Left lobe of liver (tissue), 2 donors: ENCODE measurements at places on chromosomes 7 and 10. TPM values are rescaled to one million over a fixed set of nuclear protein-coding genes. Genes with fewer than 3 reads are reported as not detected.

DNA sequence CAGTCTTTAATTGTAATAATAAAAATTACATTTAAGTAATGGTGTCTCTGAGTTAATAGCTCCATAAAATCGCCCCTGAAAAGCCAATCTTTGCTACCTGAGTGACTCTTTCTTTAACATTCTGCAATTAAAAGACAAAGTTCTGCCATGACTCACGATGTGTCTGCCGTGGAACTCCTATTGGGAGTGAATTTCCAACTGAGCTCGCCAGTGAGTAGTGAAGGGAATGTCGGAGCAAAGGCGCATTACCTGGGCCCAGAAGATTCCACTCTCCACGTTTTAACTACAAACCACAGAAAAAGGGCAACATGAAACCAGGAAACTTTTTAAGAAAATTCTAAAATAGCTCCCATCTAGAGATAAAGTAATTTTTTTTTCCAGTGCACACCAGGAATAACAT, 36.9 kb upstream of the RNF32 start:
- DNase-seq: no peak

DNA sequence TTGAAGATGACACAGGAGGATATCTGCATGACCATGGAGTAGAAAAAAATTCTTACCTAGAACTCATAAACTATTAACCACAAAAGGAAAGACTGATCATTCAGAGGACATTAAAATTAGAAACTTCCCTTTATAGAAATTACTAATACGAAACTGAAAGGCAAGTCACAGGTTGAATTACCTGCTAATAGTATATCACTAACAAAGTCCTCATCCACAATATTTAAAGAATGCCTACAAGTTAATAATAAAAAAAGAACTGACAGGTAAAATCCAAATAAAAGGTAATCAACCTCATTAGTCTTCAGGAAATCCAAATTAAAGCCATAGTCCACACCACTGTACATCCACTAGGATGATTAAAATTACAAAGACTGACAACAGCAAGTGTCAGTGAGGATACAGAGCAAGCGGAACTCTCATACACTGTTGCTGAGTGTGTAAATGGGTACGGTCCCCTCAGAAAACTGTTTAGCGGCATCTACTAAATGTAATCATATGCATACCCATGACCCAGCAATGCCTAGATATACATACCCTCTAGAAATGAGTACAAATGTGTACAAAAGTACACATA, 71.2 kb downstream of the ARHGAP21 start:
- no peak for DNase-seq

- DNase-seq: no peak
Measured at GRCh38 chr10:53622201-53622600, 849.6 kb upstream of the MBL2 start.

DNA sequence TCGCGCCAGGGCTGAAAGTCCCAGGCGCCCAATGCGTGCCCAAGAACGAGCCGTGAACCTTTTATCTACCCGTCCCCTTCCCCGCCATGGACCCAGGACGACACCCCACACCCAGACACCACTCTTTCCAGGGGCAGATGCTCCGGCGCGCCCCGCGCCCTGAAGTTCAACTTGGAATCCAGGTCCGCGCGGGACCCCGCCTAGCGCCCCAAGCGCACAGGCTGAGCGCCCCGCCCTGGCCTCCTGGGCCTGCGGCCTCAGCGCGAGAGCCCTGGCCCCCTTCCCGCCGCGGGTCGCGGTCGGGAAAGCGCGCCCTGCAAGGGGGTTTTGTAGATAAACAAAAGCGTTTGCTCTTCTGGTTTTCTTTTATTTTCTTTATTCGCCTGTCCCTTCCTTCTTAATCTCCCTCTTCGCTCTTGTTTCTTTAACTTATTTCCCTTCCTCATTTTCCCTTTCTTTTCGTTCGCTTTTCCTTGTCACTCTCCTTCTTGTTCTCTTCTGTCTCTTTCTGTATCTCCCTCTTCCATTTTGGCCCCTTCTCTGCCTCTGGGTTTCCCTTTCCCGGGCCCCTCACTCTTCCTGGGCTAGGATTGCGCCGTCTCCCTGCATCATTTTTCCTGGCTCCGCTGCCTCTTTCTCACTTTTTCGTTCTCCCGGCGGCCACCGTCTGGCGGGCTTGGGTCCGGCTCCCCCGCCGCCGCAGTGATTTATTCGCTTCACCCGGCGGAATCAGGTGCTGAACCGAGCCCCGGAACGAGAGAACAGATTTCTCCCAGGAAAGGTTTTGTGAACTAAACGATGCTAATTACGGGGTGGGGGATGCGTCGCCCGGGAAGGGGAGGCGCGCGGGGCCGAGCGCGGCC, 15.3 kb upstream of the PAX2 start:
- no peak for DNase-seq

DNA sequence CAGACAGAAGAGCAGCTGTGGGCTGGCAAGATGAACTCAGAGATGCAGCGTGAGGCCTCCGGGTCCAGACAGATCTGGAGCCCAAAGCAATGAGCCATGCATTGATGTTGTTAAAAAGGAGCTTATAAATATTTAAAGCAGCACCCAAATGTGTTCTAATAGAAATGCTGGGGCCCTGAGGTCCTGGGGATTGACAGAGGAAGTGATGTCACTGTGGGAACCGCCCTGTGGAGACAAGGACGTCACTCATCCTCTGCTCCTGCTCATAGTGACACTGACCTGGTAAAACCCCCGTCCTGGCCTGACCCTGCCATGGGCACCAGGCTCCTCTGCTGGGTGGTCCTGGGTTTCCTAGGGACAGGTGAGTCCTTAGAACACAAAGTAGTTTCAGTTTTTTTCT, 197.0 kb upstream of the PRSS58 start:
- DNase-seq: no peak

GRCh38 chr7:140137078-140137477, 39.7 kb downstream of the KDM7A start:
- DNase-seq: no peak

GRCh38 chr7:100655908-100656674, at the start of gene ACTL6B:
Gene ACTL6B, minus strand, starts transcription at chr7:100656448. Its CDS starts 94 bp downstream, at chr7:100656354.
- no peak for DNase-seq

DNA sequence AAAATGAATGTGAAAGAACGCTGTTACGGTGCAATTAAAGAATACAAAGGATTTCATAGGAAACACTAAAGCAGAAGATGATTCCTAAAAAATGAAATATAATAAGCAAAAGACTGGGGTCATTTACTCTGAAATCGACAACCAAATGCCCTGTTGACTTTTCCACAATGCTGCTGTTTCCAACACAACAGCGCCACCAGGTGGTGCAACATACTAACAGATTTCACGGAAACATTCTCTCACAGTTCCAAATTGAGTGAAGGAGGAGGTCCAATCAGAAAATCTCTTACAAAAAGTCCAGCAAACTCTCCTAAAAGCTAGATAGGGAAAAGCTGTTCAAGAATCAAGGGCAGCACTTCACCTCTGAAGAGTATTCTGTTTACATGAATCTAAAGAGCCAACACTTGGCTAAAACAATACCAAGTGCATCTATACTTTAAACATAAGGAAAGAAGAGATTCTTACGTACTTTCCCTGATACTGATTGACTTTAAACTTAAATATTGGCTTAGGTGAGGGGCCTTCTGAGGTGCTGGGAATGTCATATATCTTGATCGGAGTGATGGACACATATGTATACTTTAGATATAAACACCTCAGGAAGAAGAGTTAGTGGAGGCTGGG, 55.9 kb downstream of the UPF2 start:
- peak; percentile 88 for DNase-seq

DNA sequence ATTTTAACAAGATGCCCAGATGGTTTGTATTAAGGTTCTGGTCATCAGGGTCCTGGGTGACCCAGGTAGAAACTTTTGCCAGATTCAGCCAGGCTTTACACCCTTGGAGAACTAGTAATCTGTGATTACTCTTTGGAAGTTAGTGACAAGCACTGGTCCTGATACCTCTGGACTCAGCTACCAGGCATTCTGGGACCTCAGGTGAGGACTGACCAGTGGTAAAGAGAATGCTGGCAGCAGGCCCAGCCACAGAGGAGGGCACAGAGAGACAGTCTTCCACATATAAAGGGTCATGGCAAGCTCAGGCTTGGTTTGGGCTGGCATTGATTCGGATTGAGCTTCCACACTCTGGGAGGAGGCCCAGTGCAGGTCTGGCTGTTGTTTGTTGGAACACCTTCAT, 112.0 kb upstream of the CHST15 start:
- no peak for DNase-seq

GRCh38 chr7:55211726-55212125, 153.4 kb upstream of the LANCL2 start:
- no peak for DNase-seq

DNA sequence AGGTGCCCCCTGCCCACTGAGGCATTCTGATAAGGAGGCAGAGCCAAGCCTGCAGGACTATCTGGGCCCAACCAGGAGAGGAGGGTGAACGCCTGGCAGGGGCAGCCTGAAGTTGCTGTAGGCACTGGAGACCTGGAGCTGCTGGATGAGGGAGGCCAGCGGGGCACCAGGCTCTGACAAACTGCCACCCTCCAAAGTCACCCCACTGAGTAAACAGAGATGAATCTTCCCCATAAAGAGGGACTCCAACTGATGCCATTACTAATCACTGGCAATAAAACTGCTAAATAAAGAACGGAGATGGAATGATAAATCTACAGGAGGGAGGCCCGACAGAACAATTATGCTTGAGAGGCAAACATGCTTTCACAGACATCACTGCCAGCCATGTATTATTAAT, 44.2 kb downstream of the DRGX start:
- no peak for DNase-seq

- DNase-seq: no peak
Measured at GRCh38 chr10:108230478-108231170, 1066.1 kb upstream of the SORCS1 start.

GRCh38 chr7:133025056-133025455, 56.8 kb downstream of the CHCHD3 start:
- no peak for DNase-seq

- DNase-seq: no peak
Measured at GRCh38 chr10:52379287-52379686, 65.2 kb downstream of the DKK1 start.

GRCh38 chr7:131026297-131027000, 292.4 kb upstream of the KLF14 start:
- no peak for DNase-seq

- DNase-seq: no peak
Measured at GRCh38 chr7:122572706-122573105, 126.2 kb downstream of the RNF133 start.

DNA sequence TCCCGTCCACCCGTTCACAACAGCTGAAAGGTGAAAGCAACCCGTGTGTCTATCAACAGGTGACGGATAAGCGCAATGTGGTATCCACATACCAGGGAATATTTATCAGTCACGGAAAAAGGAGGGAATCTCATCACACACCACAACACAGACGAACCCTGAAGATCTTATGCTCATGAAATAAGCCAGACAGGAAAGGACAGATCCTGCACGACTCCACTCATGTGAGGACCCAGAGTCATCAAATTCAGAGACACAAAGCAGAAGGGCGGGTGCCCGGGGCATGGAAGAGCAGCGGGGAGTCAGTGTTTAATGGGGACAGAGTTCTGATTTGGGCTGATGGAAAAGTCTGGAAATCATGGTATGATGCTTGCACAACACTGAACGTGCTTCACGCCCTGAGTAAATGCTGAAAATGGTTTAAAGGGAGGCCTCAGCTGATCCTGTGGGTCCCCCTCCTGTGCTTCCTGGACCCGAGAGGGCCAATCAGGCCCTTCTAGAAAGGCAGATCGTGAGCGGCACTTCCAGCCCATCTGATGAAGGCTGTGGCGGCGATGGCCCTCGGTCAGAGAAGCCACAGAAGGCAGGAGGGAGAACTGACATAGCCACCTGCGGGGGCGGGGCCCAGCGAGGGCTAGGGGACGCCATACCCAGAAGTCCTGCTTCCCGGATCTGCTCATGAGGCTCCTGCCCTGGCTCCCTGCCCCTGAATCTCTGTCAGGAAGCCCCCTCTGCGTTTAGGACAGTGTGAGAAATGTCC, 19.1 kb downstream of the WDR86 start:
- no peak for DNase-seq

DNA sequence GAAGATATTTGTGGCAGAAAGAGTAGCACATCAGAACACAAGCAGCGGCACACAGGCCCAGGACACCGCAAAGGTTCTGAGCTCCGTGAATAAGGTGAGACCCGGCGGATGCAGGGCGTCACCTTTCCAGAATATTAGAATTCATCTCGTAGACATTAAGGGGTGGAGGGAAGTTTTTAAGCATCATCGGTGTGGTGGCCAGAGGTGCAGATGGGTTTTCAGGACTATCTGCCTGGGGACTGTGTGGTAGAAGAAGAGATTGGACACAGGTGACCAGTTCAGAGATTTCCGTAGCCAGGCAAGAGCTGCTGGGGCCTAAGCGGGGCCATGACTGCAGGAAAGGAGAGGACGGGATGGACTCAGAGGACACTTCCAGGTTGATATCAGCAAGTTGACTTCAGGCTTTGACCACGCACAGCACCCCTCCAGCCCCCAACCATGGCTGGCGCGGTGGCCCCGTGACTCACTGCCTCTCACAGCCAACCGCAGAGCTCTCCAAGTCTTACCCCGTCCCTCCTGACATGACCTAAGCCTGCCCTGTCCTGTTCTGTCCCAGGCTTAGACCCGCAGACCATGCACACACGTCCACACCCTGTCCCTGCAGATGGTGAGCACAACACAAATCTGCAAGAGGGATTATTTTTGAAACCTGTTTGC, 97.2 kb downstream of the OAT start:
- peak; percentile 30 for DNase-seq

GRCh38 chr7:21256310-21256877, 171.5 kb upstream of the SP4 start:
- no peak for DNase-seq

DNA sequence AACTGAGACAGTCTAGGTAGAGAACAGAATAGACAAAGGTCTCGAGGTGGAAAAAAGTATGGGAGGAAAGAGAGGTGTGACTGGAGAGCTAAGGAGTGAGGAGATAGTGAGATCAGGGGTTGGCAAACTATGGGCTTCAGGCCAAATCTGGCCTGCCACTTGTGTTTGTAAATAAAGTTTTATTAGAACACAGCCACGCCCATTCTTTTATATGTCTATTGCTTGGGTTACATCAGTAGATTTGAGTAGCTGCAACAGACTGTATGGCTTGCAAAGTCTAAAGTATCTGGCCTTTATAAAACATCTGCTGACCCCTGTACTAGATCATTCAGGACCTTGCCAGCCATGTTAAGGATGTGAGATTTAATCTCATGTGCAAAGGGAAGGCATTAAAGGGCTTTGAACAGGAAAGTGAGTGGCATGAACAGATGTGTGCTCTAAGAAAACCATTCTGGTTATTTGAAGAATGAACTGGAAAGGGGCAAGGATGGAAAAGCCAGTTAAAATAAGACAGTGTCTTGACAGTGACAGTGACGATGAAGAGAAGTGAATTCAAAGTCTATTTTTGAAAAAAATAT, 240.3 kb downstream of the RNLS start:
- DNase-seq: no peak

LRRD1 gene
- total RNA-seq: not detected

ANK3 gene
- total RNA-seq: 13.4 TPM

NME8 gene
- not detected for total RNA-seq

ASB15 gene
- total RNA-seq: not detected

APBB1IP gene
- total RNA-seq: 16.1 TPM

TRPV5 gene
- not detected for total RNA-seq

CDC14C gene
- total RNA-seq: not detected

METTL27 gene
- 0.96 TPM for total RNA-seq

CDHR3 gene
- total RNA-seq: 7.7 TPM

TRIL gene
- total RNA-seq: 0.18 TPM

NANOS1 gene
- 0.05 TPM for total RNA-seq

MINDY3 gene
- total RNA-seq: 11.8 TPM

GPR37 gene
- total RNA-seq: 14.2 TPM

RTKN2 gene
- 0.05 TPM for total RNA-seq
